Colonic mucosa (tissue), 4 donors: ENCODE measurements at places on chromosomes 16 and 17.

DNA sequence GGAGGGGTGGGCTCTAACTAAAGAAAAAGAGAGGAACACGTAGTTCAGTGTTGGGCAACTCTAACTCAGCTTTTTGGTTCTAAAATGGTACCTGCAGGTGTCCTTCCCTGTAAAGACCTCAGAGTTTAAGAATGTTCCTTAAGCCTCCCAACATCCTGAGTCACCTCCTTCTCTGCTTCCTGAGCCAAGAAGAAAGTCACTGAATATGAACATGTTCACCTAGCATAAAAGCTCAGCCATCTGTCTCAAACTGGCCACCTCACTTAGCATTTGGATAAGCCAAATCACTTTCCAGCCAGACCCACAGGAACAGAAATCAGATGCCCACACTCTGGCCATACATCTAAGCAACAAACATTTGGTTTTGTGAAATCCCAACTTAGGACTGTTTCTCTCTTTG lies 3.7 kb downstream of the TMEM98 start:
- H3K27me3 ChIP-seq: no peaks in the 10 kb centered on the region
- no peak overlapping the region for H3K27ac ChIP-seq
- H3K4me3 ChIP-seq: no peak overlapping the region
- no peak for DNase-seq
- no peaks in the 10 kb centered on the region for H3K36me3 ChIP-seq
- H3K4me1 ChIP-seq: no peaks in the 10 kb centered on the region

DNA sequence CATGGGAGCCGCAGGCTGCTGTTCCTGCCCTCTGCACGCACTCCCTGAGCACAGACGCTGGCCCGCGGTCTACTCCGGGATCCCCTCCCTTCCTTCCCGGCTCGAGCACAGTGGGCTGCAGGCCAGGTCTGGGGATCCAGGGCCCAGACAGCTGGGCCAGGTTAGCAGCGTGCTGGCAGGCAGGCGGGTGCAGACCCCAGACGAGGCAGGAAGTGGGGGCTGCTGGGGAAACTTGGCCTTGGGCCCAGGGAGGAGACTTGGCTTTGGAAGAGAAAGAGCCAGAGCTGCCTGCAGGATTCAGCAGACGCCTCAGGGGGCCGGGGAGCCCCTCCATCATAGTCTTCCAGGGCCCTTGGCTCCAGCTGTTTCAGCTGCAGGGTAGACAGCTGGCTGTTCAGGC lies 30.2 kb upstream of the ABCC3 start:
- H3K36me3 ChIP-seq: no peaks in the 10 kb centered on the region
- DNase-seq: peak; percentile 28
- no peaks in the 10 kb centered on the region for H3K4me1 ChIP-seq

DNA sequence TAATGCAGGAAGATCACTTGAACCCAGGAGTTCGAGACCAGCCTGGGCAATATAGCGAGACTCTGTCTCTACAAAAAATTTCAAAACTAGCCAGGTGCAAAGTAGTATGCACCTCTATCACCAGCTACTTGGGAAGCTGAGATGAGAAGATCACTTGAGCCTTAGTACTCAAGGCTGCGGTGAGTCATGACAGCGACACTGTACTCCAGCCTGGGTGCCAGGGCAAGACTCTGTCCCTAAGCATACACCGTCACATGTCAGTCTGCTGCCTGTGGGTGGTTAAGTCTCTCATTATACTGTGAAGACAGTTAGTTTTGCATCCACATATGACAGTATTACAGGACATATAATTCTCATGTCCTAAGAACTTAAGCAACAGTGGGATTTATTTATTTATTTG lies 21.8 kb downstream of the NMRAL1 start:
- H3K36me3 ChIP-seq: peaks cover 10% of the 10 kb centered on the region
- no peaks in the 10 kb centered on the region for H3K27me3 ChIP-seq
- H3K4me1 ChIP-seq: no peaks in the 10 kb centered on the region
- no peak overlapping the region for H3K4me3 ChIP-seq
- H3K27ac ChIP-seq: no peak overlapping the region
- no peak for DNase-seq

DNA sequence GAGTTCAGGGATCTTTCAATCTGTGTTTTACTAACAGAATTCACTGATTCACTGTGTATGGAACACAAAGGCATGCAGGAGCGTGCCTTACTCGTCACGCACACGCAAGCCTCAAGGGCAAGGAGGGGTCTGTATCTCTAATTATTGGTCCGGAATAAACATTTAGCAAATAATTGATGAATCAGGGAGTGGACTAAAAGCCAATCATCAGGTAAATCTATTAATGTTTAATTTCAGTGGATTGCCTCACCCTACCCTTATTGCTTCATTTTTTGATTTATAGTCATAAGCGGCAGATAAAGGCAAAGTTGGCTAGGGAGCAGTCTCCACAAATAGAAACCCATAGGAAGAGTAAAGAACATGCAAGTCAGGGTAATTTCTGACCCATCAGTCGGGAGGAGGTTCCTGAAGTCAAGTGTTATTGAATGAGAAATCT lies 7.4 kb upstream of the HSD17B2 start:
- DNase-seq: no peak
- H3K36me3 ChIP-seq: no peaks in the 10 kb centered on the region
- H3K4me3 ChIP-seq: no peak overlapping the region
- H3K4me1 ChIP-seq: no peaks in the 10 kb centered on the region

GRCh38 chr17:34667656-34668055 lies 88.3 kb downstream of the TMEM132E start:
- H3K4me3 ChIP-seq: no peak overlapping the region
- no peaks in the 10 kb centered on the region for H3K27me3 ChIP-seq
- H3K36me3 ChIP-seq: no peaks in the 10 kb centered on the region
- no peaks in the 10 kb centered on the region for H3K4me1 ChIP-seq
- no peak overlapping the region for H3K27ac ChIP-seq
- DNase-seq: no peak

DNA sequence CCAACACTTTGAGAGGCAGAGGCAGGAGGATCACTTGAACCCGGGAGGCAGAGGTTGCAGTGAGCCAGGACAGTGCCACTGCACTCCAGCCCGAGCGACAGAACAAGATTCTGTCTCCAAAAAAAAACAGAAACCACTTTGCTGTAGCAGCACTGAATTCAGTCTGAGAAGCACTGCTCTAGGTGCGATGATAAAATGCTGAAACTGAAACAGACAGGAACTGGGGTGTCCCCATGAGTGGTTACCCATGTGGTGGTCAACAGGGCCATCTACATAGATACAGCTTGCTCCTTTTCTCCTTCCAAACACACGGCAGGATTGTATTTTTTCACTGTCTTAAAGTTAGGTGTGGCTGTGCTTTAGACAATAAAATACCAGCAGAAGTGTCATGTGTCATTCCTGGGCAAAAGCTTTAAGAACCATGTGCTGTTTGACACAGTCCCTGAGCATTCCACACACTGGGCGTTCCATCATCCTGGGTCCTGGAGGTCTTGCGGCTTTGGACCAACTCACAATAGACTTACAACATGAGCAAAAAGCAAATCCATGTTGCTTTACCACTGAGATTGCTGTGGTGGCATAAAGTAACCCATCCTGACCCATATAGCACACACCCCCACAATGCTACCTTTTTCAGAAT lies 11.5 kb downstream of the GAS7 start:
- no peaks in the 10 kb centered on the region for H3K4me1 ChIP-seq
- H3K27ac ChIP-seq: no peak overlapping the region
- no peaks in the 10 kb centered on the region for H3K27me3 ChIP-seq
- DNase-seq: no peak

- peaks cover 20% of the 10 kb centered on the region for H3K27me3 ChIP-seq
- H3K4me3 ChIP-seq: peak overlapping the region; percentile 23
- DNase-seq: peak; percentile 95
- H3K4me1 ChIP-seq: peaks cover 8% of the 10 kb centered on the region
Observed at GRCh38 chr17:48639136-48639535, 13.0 kb upstream of the HOXB9 start.

GRCh38 chr17:78769196-78769773 lies 12.8 kb downstream of the CYTH1 start:
- no peak overlapping the region for H3K4me3 ChIP-seq
- no peak overlapping the region for H3K27ac ChIP-seq
- H3K4me1 ChIP-seq: no peaks in the 10 kb centered on the region
- DNase-seq: no peak

GRCh38 chr17:77188084-77189066 lies 47.6 kb downstream of the SEC14L1 start:
- no peak overlapping the region for H3K27ac ChIP-seq
- H3K4me3 ChIP-seq: no peak overlapping the region

GRCh38 chr16:31542763-31543162 lies 15.1 kb downstream of the AHSP start:
- H3K27ac ChIP-seq: no peak overlapping the region
- no peaks in the 10 kb centered on the region for H3K4me1 ChIP-seq
- no peak overlapping the region for H3K4me3 ChIP-seq
- H3K36me3 ChIP-seq: no peaks in the 10 kb centered on the region
- DNase-seq: no peak
- H3K27me3 ChIP-seq: peaks cover under 1% of the 10 kb centered on the region

DNA sequence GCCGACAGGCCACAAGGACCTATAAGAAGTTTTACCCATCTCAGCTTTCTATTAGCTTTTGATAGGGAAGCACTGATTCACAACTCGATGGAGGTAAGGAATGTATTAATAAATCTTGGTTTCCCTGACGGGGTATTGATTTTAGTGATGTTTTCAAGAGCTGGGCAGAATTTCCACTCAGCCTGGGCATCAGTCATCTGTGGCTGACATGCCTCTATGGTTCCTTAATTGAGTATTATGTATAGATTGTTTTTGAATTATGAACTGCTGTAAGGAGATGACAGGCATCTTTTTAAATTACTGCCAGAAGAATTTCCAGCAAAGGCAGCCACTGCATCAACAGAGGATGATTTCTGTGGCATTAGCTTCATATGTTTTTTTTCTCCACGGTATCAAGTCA lies 128.6 kb downstream of the CPPED1 start:
- H3K36me3 ChIP-seq: no peaks in the 10 kb centered on the region
- DNase-seq: no peak
- H3K4me1 ChIP-seq: no peaks in the 10 kb centered on the region
- no peaks in the 10 kb centered on the region for H3K27me3 ChIP-seq
- H3K27ac ChIP-seq: no peak overlapping the region

GRCh38 chr17:21375757-21376080 lies 438 bp upstream of the KCNJ12 start:
- DNase-seq: no peak
- H3K4me1 ChIP-seq: peaks cover 10% of the 10 kb centered on the region
- no peak overlapping the region for H3K27ac ChIP-seq
- H3K27me3 ChIP-seq: peaks cover 36% of the 10 kb centered on the region
- H3K36me3 ChIP-seq: no peaks in the 10 kb centered on the region

- H3K27me3 ChIP-seq: no peaks in the 10 kb centered on the region
- H3K4me3 ChIP-seq: no peak overlapping the region
- H3K27ac ChIP-seq: no peak overlapping the region
- no peak for DNase-seq
Observed at GRCh38 chr16:88303890-88304819, 78.6 kb upstream of the ZNF469 start.

DNA sequence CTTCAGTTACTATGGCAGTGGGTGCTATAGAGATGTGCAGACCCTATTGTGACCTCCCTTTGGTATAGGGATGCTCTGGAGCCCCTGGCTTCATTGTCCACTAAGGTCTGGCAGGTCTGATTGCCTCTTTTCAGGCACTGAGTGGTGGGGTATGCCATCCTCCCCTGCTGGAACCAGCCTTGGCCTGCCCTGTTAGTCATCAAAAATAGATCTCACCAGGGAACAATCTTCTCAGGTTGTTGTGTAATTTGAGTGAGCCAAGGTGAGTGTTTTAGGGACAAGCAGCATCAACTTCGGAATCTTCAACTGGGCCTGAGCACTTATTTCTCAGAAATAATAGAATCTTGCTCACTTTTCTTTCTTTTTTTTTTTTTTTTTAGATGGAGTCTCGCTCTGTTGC lies 19.6 kb downstream of the HMOX2 start:
- peaks cover 5% of the 10 kb centered on the region for H3K4me1 ChIP-seq
- no peak for DNase-seq
- H3K27me3 ChIP-seq: no peaks in the 10 kb centered on the region
- no peaks in the 10 kb centered on the region for H3K36me3 ChIP-seq
- H3K4me3 ChIP-seq: no peak overlapping the region
- no peak overlapping the region for H3K27ac ChIP-seq

GRCh38 chr17:19770985-19771735 lies 23.1 kb upstream of the ALDH3A1 start:
- DNase-seq: no peak
- no peak overlapping the region for H3K4me3 ChIP-seq
- H3K36me3 ChIP-seq: no peaks in the 10 kb centered on the region
- H3K4me1 ChIP-seq: no peaks in the 10 kb centered on the region

DNA sequence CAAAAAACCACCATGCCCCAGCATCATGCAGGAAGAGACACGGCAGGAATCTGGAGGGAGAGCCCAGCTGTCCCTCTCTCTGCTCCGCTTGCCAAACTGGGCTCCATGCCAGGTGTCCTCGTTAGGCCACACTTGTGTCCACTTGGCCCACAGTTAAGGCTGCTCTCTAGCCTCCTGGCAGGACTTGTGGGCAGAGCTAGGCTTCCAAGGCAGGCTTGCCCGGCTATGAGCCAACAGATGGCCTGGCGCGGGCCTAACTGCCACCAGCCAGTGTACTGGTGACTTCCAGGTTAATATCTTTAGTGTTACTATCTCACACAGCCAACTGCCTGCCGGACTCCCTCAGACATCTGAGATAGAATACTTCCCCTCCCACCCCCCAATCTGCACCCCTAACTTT lies 10.6 kb downstream of the ATP6V0D1 start:
- H3K36me3 ChIP-seq: no peaks in the 10 kb centered on the region
- no peak overlapping the region for H3K4me3 ChIP-seq
- no peaks in the 10 kb centered on the region for H3K27me3 ChIP-seq
- DNase-seq: peak; percentile 32
- H3K27ac ChIP-seq: no peak overlapping the region
- peaks cover 3% of the 10 kb centered on the region for H3K4me1 ChIP-seq

- no peak overlapping the region for H3K4me3 ChIP-seq
- no peaks in the 10 kb centered on the region for H3K36me3 ChIP-seq
- no peak overlapping the region for H3K27ac ChIP-seq
- H3K4me1 ChIP-seq: no peaks in the 10 kb centered on the region
- no peak for DNase-seq
Observed at GRCh38 chr16:55915096-55915827, 40.1 kb upstream of the CES5A start.

GRCh38 chr16:89160977-89161701 lies 10.4 kb upstream of the CDH15 start:
- H3K4me1 ChIP-seq: no peaks in the 10 kb centered on the region
- no peak overlapping the region for H3K4me3 ChIP-seq
- H3K27ac ChIP-seq: no peak overlapping the region
- no peak for DNase-seq
- H3K27me3 ChIP-seq: no peaks in the 10 kb centered on the region

GRCh38 chr16:80299416-80299815 lies 241.4 kb upstream of the DYNLRB2 start:
- no peaks in the 10 kb centered on the region for H3K36me3 ChIP-seq
- no peak overlapping the region for H3K27ac ChIP-seq
- DNase-seq: no peak
- no peaks in the 10 kb centered on the region for H3K27me3 ChIP-seq
- H3K4me1 ChIP-seq: no peaks in the 10 kb centered on the region

- no peak overlapping the region for H3K27ac ChIP-seq
- DNase-seq: no peak
- peaks cover 34% of the 10 kb centered on the region for H3K27me3 ChIP-seq
Observed at GRCh38 chr16:2196981-2197511, 641 bp upstream of the CASKIN1 start.
